ENCODE measurements at places on chromosomes 3 and 15.

DNA sequence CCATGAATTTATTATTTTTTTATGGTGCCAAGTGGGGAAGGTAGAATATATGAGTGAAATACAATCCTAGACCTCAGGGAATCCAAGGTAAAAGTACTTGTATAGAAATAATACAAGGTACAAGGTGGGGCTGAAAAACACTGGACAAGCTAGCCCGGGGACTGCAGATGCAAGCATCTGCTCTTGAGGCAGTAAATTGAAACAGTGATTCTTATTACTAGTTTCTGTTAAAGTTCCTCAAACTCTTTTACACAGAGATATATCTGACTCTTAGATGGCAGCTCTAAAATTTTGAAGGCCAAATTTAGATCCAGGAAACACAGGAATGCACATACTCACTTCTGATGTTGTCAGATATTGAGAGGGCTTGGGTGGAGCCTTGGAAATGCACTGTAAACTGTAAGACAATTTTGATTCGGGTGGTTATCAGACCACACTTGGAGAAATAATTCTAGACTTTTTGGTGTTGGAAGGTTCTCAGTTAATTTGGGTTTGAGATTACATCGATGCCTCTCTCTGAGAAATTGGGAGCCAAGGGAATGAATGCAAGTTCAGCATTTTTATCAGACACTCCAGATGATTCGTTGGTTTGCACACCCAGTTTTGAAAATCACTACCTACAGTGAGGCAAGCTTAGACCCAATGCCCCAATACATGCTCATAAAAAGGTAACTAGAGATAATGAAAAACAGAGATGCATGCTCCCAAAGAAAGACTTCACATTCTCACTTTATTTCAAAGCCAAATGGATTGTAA is 7.3 kb downstream of the TP63 start:
- no peak for DNase-seq

DNA sequence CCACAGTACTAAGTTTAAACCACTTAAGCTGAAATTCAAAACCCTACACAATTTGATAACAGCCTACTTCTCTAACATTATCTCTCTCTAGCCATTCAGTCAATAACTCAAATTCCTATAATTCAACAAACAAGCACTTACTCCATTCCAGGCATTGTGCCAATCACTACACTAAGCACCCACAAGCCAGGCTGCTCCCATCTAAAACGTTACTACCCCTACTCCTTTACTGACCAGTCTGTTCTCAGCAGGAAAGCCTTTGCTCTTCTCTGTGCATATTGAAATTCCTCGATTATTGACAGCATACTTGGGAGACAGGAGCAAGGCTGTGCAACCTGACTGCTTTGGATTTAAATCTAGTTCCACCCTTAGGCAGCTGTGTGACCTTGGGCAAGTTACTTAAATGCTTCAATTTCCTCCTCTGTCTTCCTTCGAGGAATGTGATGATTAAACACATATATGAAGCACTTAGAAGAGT is 177.2 kb upstream of the THBS1 start:
- DNase-seq, result no peak

GRCh38 chr3:55978953-55979352 is 489.3 kb downstream of the ERC2 start:
- no peak for DNase-seq

GRCh38 chr15:47724346-47724745 is 7.0 kb downstream of the SEMA6D start:
- DNase-seq, result no peak

DNA sequence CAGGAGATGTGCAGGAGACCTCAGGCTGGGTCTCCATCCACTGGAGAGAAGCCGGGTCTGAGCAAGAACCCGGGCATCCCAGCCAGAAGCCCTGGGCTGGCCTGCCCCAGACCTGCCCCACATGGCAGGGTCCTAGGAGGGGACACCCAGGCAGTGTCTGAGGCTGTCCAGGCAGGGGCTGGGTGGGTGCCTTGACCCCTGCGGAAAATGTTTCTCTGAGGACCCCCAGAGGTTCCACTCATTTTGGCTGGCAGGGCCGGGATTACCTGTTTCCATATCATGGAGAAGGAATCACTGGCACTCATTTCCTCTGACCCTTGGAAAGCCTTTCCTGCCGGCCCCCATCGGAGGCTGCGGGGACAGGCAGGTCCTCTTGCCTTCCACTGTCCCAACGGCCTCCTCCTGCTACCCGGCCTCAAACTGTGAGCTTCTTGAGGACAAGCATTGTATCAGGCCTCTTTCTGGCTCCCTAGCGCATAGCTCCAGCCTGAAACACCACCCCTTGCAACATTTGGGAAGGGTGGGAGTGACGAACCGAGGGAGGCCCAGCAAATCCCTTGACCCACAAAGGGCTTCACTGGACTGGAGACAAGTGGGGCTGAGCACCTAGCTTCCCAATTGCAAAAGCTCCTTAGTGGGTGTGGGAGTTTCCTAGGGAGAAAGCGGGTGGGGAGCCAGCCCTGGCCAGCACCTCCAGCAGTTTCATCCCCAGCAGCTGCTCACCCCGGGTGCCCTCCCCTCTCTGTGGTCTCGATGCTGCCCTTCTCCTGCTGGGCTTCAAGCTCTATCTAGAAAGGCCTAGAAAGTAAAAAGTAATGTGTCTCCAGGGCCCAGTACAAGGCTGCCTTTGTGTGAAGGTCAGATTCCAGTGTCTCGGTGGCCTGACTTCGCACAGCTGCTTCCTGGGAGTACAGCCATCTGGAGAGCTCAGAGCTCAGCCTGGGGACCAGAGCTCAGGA is 29.7 kb downstream of the ACSBG1 start:
- no peak for DNase-seq

DNA sequence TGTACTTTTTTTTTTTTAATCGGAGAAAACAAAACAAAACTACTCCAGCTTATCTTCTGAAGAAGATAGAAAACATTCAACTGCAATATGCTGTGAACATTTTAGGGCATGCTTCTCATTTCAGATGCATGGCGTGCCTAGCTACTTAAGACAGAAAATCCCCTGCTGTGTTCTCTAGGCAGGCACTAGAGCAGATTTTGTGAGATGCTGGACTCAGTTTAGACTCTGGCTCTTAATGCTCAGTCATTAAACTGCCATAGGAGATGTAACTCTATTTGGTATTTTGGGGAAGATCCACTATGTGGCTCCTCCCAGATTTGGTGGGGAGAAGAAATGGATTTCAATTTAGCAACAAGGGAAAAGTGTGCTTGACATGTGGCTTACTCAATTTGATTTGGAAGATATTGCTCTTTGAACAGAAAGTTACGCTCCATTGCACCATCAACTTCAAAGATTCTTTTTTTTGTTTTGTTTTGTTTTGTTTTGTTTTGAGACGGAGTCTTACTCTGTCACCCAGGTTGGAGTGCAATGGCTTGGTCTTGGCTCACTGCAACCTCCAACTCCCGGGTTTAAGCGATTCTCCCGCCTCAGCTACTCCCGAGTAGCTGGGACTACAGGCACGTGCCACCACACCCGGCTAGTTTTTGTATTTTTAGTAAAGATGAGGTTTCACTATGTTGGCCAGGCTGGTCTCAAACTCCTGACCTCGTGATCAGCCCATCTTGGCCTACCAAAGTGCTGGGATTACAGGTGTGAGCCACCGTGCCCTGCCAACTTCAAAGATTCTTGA is 62.0 kb upstream of the LEKR1 start:
- no peak for DNase-seq

DNA sequence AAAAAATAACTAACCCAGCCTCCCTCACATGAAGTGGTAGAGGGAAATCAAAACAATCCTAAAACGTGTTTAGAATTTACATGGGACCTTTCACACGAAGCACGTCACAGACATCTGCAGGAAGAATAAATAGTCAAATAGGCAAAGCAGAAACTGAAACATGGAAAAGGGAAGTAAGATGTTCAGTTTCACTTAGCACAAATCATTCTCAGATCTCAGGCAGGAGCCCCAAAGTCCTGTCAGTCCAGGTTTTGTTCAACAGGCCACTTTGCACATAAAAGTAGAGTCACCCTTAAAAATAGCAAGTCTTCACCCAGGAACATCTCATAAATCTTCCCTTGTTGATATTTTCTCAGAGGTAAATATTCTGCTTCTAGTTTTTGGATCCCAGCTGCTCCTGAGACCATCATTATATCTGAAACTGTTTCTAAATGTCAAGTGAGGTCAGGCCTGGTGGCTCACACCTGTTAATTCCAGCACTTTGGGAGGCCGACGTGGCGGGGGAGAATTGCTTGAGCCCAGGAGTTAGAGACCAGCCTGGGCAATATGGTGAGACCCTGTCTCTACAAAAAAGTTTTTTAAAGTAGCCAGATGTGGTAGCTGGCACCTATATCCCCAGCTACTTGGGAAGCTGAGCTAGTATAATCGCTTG is 1.9 kb downstream of the RUBCN start:
- DNase-seq, result no peak

GRCh38 chr3:163957072-163957471 is 1121.2 kb downstream of the SI start:
- DNase-seq, result no peak

DNA sequence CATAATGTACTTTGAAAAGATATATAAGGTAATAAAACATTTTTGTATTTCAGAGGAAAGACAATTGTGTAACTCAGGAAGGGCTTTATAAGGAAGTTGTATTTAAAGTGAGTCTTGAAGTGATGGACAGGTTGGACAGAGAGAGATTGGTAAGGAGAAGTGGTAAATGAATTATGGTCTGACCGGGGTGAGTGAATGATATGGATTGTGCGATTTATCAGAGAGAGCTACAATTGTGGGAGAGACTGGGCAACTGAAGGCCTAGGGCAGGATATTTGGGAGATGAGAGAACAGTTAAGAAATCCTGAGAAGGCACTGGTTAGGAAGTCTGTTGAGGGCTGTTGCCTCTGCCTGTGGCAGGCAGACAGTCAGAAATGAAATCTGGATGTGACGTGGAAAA is 14.8 kb downstream of the IL1RAP start:
- no peak for DNase-seq

GRCh38 chr15:47801522-47801921 is 84.2 kb downstream of the SEMA6D start:
- DNase-seq, result no peak

- no peak for DNase-seq
Measured at GRCh38 chr3:72265256-72266015, 480.5 kb upstream of the PROK2 start.

DNA sequence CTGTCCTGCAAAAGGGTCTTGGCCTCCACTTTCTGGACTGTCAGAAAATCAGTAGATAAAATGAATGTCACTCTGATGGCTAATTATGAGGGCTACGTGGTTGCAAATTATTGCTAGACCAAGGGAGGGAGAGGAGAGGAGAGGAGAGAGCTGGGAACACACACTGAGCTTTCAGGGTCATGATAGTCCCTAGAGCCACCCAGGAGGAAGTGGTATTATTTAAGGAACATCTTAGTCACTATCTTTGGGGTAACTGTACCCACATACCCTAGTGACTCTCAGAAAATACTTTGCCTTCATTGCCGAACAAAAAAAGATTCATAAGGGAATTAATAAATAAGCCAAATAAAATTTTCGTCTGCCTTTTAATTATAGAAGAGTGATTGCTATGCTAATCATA is 642.3 kb upstream of the CFAP20DC start:
- no peak for DNase-seq

- DNase-seq, result no peak
Measured at GRCh38 chr3:45861043-45861719, 19.3 kb upstream of the LZTFL1 start.

- DNase-seq, result no peak
Measured at GRCh38 chr3:28267984-28268849, 26.8 kb downstream of the CMC1 start.

DNA sequence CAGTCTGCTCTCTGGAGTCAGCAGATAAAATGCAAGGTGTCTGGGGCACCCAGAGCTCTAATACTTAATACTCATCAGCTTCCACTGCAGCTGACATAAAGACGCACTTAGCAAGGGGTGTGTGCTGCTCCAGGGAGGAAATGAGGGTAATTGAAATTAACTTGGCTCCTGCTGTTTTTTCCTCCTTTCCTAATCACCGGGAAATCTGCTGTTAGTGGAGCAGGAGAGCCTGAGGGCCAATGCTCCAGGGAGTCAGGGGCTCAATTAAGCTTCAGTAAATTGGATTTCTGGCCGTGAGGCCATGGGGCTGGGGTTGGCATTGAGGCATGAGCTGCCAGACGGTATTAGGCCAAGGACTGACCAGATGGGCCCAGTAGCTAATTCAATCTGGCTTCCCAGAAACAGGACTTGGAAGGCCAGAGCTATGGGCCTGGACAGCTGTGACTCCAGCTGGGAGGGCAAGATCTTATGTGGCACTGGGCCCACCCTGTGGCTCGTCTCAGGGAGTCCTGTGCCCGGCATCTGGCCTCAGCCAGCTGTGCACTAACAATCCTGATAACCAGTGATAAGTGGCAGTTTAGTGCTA is 30.7 kb upstream of the CHRNB4 start:
- DNase-seq, result no peak

GRCh38 chr3:190321789-190322603 is at the start of gene CLDN1:
Gene CLDN1, minus strand, starts transcription at chr3:190322446. Its CDS starts 240 bp downstream, at chr3:190322206.
- DNase-seq, result peak; percentile 53

- DNase-seq, result peak; percentile 65
Measured at GRCh38 chr15:99421172-99421656, 144.6 kb upstream of the MEF2A start.

Measured in CD4-positive, alpha-beta T cell treated with Interleukin-6 at 100 ng/mL for 8 hours (primary cell).